ENCODE measurements at places on chromosomes 13 and 19.

DNA sequence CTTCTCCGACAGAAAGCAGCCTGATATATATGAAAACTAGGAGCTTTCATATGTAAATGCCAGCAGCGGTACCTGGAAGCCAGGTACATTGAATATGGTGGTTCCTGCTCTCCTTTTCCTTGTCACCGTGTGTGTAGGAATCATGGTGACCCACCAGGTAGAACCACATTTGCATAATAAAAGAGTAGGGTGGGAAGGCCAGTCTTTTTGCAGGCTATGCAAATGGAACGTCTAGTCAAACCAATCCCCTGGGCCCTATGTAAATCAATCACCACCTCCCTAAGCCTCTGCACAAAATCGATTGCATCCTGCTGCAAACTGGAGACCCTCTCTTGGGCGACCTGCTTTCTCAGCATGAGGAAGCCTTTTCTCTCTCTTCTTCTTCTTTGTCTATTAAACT lies 22.2 kb upstream of the ZNF181 start:
- no peak for DNase-seq

DNA sequence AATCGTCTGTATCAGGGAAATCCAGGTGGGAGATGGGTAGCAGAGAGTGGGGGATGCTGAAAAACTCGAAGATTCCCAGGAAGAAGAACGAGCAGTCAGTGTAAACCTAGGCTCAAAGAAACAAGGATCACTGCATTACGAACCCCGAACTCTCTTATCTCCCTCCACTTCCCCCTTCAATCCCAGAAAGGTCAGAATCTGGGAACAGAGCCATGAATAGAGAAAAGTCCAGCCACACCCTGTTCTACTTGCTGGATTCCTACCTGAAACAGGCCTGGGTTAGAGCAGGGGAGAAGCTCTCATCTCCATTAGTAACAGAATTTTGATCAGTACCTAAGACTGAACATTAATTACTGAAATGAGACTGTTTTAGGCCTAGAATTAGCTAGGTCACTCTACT lies 24.4 kb downstream of the EPSTI1 start:
- no peak for DNase-seq

DNA sequence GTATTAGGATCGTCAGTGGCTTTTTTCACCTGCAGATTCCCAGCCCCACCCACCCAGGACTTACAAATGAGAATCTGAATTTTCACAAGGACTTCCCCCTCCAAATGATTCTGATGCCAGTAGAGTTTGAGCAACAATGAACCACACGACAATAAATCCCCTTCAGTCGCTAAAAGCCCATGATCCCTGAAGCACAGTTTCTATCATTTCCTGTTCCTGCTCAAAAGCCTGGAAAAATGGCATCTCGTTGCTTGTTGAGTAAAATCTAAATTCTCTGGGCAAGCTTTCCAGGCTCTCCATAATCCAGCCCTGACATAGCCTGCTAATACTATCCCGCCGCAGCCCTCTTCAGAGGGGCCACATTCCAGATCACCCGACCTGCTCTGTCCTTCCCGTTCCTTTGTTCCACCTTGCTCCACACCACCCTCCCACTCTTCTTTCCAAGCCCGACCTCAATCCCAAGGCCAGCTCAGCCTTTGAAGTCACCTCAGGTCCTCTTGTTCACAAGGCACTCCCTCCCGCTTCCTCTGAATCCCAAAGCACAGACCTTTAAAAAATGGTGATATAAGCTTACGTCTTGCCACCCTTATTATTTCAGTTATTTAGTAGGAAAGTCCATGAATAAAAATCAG lies 67.9 kb downstream of the NUFIP1 start:
- no peak for DNase-seq

DNA sequence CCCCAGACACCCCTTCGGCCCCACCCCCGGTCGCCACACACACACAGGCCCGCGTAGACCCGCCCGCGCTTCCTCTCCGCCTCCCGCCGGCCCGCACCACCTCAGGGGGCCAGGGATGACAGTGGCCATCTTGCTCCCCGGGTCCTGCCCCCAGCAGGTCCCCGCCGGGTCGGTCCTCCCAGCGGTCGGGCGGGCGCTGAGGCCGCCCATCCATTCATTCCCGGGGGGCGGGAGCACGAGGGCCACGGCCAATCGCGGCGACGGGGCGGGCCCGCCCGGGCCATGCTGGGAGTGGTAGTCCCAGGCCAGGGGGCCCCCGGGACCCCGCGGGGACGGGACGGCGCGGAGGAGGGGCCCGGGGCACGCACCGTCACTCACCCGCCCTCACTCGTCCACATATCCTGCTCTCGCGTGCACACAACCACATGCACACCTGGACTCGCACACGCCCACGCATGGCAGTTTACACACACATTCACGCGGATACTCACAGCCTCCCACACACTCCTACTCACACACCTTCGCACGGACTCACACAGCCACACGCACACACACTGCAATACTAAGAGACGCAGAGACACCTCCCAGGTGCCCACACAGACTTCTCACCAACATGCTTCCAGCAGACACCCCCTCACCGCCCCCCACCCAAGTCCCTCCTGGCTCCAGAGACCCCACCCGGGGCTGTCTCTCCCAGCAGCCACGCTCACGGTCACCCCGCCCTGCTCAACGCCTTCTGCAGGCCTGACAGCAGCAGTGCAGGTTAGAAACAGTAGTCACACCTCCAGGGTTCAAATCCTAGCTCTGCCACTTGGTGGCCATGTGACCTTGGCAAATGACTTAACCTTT lies at the start of gene DPF1:
Gene DPF1, minus strand, starts transcription at position 209 of the 849 bp plus-strand sequence. Its CDS starts 80 bp downstream, at position 129.
- peak; percentile 88 for DNase-seq

DNA sequence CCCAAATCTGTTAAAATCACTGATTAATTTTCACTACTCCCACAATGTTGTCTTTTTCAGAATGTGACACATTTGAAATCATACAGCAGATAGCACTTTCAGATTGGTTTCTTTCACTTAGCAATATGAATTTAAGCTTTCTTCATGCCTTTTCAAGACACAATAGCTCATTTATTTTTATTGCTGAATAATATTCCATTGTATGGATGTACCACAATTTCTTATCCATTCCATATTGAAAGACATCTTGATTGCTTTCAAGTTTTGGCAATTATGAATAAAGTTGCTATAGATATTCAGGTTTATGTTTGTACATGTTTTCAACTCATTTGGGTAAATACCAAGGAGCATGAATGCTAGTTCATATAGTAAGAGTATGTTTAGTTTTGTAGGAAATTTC lies 2635.6 kb upstream of the PCDH20 start:
- no peak for DNase-seq

DNA sequence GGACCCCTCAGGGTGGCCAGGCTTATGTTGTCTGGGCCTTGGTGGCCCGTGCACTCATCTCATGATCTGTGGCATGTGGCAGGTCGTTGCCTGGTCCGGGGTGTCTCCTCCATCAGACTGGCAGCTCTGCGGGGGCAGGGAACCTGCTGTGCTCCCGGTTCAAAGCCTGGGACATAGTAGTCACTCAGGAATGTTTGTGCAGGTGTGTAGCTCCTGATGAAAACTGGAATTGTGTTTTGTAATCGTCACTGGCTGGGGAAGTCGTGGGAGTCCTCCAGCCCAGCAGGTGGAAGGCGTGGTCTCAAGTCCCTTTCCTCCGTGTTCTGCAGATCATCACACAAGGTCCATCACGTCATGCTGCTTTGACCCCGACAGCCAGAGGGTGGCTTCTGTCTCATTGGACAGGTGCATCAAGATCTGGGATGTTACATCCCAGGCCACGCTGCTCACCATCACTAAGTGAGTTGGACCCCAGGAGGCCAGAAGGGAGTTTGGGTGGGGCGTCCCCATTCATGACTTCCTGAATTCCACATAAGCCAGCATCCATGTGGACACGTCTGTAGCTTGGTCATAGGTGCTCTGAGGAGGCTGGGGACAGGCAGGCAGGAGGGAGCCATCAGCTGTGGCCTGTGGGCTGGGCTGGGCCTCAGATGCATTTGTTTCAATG lies 19.1 kb downstream of the WDR88 start:
- no peak for DNase-seq

DNA sequence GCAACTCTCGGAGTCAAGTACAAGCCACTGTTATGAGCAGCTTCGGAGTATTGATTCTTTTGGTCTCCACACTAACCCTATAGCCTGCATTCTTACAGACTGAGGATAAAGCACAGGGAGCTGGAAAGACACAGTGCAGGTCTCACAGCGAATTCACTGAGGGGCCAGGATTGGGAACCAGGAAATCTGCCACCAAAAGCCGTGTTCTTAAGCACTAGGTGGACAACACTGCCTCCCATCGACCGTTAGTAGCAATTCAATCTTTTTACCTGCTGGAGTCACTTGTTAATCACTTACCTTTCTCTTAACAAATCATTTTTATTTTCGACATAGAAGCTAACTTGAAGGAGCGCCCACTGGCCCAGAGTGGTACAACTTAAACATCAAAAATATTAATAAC lies 6.3 kb downstream of the PMIS2 start:
- DNase-seq = no peak

GRCh38 chr13:43573361-43573740 lies 213.4 kb downstream of the ENOX1 start:
- DNase-seq = no peak

GRCh38 chr19:19858751-19859150 lies 6.9 kb upstream of the ZNF253 start:
- DNase-seq = no peak

GRCh38 chr13:113401452-113402415 lies 37.8 kb upstream of the GRTP1 start:
- DNase-seq = peak; percentile 49

DNA sequence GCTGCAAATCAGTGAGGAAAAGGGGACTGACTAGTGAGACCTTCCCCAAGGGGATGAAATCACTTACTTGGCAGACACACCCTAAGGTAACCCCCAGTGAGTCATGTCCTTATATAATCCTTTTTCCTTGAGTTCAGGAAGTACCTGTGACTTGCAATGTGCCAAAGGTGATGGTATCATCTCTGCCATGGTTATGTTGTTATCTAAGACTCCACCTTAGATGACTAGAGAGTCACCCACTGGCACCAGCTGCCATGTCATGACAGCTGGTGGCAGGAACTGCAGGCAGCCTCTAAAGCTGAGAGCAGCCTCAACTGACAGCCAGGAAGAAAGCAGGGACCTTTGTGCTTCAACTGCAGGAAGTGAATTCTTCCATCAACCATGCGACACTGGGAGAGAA lies 12.5 kb downstream of the PBX4 start:
- DNase-seq = no peak

GRCh38 chr13:113904411-113904810 lies 40.5 kb upstream of the GAS6 start:
- no peak for DNase-seq

- peak; percentile 68 for DNase-seq
Observed at GRCh38 chr19:6577476-6578125, 13.3 kb downstream of the CD70 start.

- DNase-seq = no peak
Observed at GRCh38 chr19:1258163-1258492, 9.7 kb downstream of the MIDN start.

GRCh38 chr19:39823686-39824085 lies 10.3 kb downstream of the DYRK1B start:
- no peak for DNase-seq

DNA sequence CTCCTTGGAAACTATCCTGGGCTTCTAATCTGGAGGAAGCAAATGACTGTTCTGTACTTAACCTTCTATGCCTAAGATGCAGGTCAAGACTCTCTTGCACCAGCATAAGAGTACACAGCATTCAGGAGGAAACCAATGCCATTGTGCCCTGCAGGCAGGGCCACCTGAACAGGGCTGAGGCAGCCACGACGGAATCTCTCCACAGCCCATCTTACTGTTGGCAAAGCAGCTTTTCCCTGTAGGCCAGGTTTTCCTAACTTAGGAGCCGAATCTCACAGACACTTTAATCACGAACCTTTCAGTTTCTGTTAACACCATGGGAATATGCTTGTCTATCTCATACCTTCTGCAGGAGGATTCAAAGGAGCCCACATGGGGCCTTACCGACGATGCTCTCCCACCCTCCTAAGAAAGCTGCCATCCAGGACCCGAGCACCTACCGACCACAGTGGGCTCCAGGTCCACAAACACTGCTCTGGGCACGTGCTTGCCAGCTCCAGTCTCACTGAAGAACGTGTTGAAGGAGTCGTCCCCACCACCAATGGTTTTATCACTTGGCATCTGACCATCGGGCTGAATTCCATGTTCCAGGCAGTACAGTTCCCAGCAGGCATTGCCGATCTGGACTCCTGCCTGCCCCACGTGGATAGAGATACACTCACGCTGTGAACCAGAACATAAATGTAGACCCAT lies 2.6 kb downstream of the TUBA3C start:
- DNase-seq = no peak

DNA sequence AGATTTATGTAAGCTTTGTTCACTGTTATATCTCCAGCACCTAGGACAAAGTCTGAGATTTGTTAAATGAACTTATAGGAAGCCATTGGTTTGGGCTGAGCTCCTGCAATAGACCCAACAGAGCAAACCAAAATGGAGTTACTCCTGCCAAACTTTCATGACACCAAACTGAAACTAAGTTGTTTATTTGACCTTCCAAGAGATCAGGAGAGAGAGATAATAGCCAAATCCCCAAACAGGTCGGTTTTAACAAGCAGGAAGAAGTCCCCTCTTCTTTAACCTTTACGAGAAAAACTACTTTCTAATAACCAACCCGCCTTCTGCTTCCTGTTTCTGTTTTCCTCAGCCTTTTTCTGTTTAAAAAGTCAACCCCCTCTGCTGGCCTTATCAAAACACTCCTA lies 54.9 kb upstream of the ATP12A start:
- DNase-seq = no peak

DNA sequence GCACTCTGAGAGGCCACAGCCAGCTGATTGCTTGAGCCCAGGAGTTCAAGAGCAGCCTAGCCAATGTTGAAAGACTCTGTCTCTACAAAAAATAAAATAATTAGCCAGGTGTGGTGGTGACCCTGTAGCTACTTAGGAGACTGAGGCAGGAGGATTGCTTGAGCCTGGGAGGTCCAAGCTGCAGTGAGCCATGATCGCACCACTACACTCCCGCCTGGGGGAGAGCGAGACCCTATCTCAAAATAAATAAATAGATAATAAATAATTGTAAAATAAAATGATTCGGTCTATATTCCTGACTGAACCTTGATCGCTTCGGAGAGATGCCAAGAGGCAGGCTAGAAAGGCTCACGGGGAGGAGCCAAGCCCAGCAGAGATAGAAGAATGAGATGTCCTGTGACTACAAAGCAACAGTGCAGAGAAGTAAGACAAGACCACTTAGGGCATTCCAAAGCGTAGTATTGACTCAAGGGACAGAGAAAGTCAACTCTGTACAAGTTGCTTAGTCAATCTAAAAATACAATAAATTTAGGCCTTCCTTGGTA lies 12.8 kb downstream of the SHISA2 start:
- DNase-seq = no peak

- DNase-seq = peak; percentile 42
Observed at GRCh38 chr19:19562665-19563347, 24.7 kb downstream of the CILP2 start.

- DNase-seq = no peak
Observed at GRCh38 chr13:28401303-28402056, 93.4 kb downstream of the FLT1 start.

- DNase-seq = no peak
Observed at GRCh38 chr13:110929104-110929777, 14.4 kb upstream of the ANKRD10 start.

GRCh38 chr13:50712456-50712855 lies 131.0 kb downstream of the DLEU7 start:
- no peak for DNase-seq

Measured in RWPE2 (cell line).